Stimulated activated CD8-positive, alpha-beta memory T cell treated with anti-CD3 and anti-CD28 coated beads, Interleukin-4, amount 100 ng/mL, for 1 hour (primary cell): ENCODE measurements at places on chromosomes 7 and 10.

DNA sequence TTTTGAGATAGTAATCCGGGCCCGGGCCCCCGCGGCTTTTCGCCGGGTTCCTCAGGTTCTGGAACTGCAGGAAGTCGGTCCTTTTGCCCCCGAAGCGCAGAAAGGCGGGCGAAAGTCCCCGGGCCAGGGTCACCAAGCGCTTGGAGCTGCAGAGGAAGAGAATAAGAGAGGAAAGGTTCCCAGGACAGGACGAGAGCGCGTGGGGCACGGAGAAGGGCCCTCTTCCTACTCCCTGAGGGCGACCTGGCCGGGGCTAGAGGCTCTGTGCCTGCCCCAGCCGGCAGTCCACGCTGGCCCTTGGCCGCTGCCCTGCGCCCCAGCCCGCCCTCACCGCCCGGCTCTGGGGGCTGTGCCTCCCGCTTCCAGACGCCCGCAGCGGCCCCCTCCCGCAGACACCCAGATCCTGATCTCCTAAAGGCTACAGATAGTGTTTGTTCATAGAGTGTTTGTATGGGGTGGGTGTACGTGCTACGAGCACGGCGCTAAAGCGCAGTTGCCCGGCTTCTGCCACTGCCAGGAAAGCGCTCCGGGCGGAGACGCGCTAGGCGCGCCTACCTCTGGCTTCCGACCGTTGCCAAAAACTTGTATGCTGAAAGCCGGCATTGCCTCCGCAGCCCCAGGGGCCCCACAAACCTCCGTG, 3.2 kb downstream of the HPSE2 start:
- DNase-seq: no peak

GRCh38 chr10:56091872-56092271, 269.2 kb downstream of the ZWINT start:
- no peak for DNase-seq

DNA sequence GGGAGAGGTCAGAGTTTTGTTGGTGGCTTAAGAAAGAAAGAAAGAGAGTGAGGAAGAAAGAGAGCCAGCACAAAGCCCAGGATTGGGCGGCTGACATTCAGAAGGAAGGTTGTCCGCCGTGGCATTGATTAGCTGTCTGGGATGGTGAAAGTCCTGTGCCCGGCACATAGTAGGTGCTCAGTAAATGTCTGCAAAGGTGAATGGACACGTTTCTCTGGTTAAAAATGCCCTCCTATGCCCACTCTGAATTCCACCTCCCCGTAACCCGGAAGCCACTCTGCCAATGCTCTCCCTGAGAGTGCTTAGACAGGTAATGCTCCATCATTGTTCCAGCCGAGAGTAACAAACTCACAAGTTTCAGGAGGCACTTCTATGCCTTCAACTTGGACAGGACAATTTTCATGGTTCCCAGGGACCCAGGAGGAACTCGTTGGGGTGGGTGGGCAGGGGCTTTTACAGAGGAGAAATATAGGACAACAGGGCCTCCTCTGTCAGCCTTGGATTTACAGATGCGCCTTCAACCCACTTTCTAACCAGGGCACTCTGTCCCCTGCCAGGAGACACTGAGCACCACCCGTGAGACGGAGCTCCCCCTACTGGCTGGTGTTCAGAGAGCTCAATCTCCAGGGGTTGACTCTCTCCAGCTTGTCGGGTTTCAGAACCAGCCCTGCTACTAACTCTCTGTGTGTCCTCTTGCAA, 411.5 kb upstream of the ZMIZ1 start:
- peak; percentile 43 for DNase-seq

- DNase-seq: no peak
These were observed 16.6 kb upstream of the TAS2R60 start for GRCh38 chr7:143426479-143427142.

DNA sequence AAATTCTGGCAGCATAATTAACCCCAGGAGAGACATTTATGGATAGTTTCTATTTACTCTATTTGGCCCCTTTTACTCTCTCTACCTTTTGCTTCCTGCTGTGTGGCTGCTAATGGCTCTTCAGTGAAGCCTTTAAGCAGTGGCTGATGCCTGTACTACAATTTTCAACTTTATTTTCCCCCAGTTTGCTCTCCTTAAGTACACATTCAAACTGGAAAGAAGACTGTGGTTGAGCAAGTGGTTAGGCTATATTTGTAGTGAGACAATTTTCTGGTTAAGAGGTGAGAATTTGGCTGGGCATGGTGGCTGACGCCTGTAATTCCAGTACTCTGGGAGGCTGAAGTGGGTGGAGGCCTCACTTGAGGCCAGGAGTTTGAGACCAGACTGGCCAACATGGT, 8.5 kb upstream of the RSBN1L start:
- DNase-seq: no peak

GRCh38 chr7:102916426-102916825, 3.6 kb downstream of the LRRC17 start:
- DNase-seq: no peak

DNA sequence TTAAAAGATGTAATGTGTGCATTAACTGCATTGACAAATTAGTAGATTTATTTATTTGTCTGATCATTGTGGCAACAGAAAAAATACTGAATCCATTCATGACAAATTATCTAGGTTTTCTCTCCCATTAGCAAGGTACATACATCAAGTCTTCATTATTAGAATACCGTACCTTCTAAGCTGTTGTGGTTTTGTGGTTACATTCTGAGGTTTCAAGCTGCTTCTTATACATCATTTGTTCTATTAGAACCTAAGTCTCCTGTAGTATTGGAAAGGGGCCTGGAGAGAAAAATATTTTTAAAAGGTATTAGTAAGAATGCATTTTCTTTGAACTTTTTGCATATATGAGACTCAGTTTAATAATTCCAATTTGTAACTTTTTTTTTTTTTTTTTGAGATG, 26.3 kb upstream of the CACNB2 start:
- no peak for DNase-seq

GRCh38 chr10:6269953-6270867, 67.5 kb downstream of the PFKFB3 start:
- DNase-seq: peak; percentile 37

DNA sequence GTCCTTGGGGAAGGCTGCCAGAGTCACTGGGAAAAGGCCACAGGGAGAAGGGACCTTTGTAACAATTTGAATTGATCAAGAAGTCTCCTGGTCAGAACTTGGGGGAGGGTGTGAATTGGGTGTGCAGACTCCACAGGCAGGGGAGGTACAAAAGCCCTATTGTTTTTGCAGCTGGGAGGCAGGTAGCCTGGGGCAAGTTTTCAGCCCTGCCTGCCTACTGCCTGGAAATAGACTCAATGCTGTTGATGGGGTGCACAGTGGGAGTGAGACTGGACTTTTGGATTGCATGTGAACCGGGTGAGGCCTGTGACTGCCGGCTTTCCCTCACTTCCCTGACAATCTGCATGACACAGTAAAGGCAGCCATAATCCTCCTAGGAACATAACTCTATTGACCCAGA, 947.0 kb downstream of the REEP3 start:
- DNase-seq: no peak

- DNase-seq: no peak
These were observed 33.2 kb downstream of the CDH23 start for GRCh38 chr10:71429929-71430328.

DNA sequence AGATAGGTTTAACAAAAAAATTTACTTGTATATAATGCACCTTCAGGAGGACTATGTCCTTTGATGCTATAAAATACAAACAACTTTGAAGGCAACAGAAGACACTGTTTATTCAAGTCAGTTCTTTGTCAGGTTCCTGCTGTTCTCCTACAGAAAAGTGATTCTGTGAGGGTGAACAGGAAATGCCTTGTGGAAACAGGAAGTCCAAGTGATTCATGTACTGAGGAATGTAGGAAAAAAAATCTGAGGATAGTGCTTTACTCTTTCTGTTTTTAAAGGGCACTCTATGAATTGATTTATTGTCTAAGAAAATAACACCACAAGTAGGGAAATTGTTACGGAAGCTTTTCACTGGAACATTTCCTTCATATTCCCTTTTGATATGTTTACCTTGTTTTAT, 171.9 kb downstream of the HDAC9 start:
- DNase-seq: no peak

DNA sequence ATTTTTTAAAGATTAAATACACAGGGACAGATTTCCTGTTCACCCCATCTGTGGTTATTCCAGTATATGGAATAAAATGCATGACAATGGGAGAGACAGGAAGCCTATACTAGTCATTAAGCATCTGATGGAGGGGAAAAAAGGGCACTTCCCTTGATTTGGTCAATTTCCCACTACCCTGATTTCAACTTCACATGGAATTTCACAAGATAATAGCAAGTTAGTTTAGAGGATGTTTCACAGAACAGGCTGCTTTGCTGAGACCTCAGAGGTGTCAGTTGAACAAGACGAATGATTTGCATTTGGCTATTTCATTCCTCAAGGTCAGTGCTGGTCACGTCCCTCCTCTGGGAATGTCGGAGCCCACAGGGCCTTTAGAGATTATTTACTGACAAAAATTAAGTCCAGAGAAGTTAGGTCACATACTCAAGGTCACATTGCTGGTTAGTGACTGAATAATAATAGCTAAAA, 4.7 kb upstream of the ITPRIP start:
- DNase-seq: no peak

- DNase-seq: no peak
These were observed 769.3 kb downstream of the PHTF2 start for GRCh38 chr7:78567836-78568235.

GRCh38 chr7:6533893-6534495, 17.3 kb downstream of the GRID2IP start:
- DNase-seq: no peak

DNA sequence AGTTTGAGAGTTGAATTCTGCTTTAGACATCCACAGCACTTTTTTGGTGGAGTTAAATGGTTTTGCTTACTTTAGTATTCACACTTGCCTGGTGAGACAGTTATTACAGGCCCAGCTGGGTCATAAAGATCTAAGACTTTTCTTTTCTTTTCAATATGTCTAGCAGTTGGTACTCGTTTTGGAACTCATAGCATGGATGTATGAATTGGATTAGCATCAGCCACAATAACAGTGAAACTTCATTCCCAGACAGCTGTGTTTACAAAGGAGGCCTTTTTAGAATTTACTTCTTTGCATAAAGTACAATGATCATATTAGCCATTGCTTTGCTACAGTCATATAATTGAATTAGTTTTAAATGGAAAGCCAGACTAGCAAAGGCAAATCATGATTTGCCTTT, 168.4 kb upstream of the DKK1 start:
- no peak for DNase-seq

GRCh38 chr7:135733603-135734342, 5.8 kb upstream of the SLC13A4 start:
- DNase-seq: no peak

DNA sequence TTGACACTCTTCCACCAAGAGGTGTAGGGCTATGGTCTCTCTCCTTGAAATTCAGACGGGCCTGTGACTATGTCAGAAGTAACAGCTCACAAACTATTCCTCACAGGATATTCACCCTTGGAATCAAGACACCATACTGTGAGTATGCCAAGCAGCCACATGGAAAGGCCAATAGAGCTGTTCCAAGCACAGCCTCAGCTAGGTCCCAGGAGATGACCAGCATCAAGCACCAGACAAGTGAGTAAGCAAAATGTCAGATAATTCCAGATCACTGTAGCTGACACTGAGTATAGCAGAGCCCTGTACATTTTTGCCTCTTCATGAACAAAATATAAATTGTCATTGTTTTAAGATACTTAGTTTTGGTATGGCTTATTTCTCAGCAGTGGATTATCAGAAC, 88.1 kb upstream of the KCND2 start:
- DNase-seq: no peak

GRCh38 chr10:74177140-74177677, 26.2 kb downstream of the ADK start:
- no peak for DNase-seq

- DNase-seq: no peak
These were observed 315.2 kb upstream of the ZNF32 start for GRCh38 chr10:43963793-43964425.

- no peak for DNase-seq
These were observed 4.8 kb downstream of the AKAP9 start for GRCh38 chr7:91945476-91945875.

GRCh38 chr10:132066812-132067211, 1.1 kb downstream of the JAKMIP3 start:
- DNase-seq: no peak

DNA sequence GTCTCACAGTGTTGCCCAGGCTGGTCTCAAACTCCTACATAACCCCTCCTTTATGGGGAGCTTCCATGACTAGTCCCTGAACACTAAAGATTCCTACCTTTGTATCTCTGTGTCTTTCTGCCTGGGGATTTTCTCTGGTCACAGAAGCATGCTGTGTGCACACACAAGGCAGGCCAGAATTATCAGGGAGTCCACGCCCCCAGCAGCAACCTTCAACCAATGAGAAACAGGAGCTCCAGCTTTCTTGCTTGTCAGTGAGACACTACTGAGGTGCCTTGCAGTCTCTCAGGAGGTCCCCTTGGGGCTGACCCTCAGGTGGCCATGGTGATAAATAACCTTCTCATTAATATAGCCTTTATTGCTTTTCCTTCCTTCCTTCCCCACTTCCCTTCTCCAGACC, 45.1 kb upstream of the AUTS2 start:
- DNase-seq: no peak

GRCh38 chr7:92849322-92849721, 12.9 kb upstream of the CDK6 start:
- no peak for DNase-seq

DNA sequence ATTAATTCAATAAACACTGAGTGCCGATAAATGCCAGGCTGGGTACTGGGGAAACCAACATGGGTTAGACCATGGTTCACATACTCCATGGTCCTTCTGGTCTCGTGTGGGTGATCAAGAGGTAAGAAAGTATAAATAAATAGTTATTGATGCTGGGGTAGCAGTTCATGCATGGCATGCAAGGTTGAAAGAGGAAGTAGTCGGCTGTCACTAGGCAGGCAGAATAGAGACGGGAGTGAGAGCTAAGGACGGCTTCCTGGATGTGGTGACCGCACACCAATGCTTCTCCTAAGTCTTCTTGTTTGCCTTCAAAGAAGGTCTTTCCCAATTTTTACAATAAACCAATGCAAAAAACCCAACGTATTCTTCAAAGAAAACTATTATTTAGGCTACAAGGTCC, 208.6 kb downstream of the ADAM12 start:
- DNase-seq: no peak

GRCh38 chr10:130998046-130998435, 313.5 kb downstream of the TCERG1L start:
- no peak for DNase-seq

DNA sequence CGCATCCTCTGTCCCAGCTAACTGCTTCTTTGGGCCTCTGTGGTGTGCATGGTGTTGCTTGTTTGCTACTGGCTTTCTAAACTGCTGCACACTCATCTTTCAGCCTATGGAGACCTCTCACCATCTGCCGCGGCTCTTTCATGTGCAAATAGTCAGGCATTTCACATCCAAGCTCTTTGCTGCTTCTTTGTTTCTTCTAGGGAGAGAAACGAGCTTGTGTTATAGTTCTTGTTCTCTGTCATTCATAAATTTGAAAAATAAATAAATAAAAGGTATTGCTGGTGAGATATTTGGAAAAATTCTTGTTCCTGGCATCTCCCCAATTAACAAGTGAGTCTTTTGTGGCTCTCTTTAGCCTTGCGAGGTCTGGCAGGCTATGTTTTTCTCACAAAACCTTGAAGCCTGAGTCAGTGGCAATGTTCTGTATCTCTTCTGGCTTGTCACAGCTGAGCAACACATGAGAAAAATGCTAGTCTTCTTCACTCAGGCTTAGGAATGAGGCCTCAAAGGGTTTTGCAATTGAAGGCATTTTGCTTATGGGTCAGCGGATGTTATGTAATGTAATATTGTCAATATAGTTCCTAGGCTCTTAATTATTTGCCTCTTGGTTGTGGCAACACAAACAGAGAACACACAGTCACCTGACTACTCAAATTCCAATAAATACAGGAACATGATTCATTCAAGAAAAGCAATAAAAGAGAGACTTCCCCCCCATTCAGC, 274.0 kb downstream of the FRMD4A start:
- no peak for DNase-seq
